ENCODE measurements at places on chromosomes 11 and 22.

- peak; percentile 51 for DNase-seq
Observed at GRCh38 chr11:130894322-130895025, 21.8 kb downstream of the SNX19 start.

DNA sequence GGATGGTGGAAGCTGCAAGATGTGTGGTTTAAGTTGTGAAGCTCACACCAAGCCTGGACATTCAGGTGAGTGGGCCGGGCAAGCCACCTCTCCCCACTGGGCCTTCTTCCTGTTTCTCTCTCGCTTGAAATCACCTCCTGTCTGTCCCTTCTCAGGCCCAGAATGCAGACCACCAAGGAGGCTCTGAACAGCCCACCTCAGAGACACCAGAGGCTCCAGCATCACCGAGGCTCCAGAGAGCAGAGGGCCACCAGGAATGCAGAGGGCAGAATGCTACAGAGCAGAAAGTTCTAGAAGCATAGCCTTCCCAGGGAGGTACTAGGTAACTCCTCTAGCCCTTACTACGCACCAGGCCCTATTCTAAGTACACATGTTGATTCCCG is 14.8 kb upstream of the IL2RB start:
- DNase-seq: no peak

DNA sequence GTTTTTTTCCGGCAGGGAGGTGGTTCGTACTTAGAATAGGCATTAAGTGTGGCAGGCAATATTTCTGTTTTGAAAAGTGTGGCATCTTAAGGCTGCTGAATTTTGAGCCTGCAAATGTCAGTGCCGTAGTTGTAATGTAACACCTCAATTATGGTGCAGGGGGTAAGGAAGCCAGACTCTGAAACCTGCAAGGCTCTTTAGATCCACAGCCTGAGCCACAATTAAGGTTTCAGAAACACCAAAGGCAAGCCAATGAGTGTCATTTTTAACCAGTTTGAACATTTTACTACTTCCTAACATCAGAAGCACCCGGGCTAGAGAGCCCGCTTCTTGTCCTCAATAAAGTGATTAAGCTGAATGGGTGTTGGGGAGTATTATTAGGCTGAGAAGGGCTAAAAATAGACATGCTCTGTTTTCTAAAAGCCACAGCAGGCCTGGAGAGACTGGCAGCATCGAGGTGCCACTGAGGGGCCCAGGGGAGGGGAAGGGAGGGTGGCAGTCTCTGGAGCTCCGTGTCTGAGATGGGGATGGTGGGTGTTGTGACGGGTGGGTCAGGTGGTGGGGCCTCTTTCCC is 113.4 kb downstream of the ZBTB16 start:
- DNase-seq: no peak

DNA sequence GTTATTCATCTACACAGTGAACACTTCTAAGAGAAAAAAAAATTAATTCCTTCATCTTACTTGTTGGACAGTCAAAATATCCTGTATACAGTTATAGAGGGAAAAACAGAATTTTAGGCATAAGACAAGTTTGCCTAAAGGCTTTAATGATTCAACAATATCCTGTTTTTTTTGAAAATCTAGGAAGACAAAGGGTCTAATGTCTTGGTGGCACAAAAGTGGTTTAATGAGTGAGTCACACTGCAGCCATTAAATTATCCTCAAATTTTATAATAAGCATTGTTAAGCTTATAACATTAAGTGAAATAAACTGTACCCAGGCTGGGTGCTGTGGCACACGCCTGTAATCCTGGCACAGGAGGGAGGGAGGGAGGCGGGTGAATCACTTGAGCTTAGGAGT is 72.9 kb downstream of the GAB2 start:
- DNase-seq: no peak

DNA sequence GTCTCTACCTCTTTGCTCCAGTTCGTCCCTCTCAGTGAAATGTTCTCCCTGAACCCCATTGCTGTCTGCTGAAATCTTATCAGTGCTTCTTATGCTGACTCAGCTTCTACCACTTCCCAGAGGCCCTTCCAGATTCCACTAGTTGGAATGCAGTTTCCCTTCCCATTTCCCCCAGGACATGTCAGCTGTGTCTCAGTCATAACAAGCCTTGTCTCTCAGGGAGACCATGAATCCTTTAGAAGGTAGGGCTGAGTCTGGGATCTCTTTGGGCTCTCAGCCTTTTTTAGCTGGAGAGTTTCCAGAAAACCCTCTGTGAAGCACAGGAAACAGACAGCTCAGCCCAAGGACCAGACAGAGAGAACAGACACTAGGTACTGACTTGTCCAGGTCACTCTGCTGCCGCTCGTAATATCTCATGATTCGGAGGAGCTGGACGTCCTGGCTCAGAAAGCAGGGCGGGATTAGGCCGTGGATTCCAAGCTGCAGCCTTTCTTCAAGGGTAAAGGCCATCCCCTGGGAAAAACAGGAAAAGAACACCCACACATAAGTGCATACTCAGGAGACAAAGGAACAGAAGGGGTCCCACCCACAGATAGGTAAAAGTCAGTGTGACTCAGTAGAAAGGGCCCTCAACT is 113.0 kb downstream of the ME3 start:
- no peak for DNase-seq

DNA sequence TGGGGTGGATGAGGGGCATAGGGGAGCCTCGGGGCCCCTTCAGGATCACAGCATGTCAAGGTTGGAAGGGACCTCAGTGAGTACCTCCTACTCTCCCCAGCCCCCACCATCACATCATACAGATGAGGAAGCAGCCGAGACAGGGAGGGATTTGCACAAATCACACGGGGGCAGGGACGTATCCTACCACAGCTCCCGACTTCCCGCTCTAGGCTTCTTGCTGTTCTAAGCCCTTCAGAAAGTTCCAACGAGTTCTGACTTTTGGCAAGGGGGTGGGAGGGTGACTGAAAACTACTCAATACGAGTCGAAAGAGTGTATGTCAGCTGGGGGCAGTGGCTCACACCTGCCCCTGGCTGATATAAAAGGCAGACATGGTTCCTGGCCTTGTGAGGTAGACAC is 4.7 kb upstream of the RAD9A start:
- no peak for DNase-seq

DNA sequence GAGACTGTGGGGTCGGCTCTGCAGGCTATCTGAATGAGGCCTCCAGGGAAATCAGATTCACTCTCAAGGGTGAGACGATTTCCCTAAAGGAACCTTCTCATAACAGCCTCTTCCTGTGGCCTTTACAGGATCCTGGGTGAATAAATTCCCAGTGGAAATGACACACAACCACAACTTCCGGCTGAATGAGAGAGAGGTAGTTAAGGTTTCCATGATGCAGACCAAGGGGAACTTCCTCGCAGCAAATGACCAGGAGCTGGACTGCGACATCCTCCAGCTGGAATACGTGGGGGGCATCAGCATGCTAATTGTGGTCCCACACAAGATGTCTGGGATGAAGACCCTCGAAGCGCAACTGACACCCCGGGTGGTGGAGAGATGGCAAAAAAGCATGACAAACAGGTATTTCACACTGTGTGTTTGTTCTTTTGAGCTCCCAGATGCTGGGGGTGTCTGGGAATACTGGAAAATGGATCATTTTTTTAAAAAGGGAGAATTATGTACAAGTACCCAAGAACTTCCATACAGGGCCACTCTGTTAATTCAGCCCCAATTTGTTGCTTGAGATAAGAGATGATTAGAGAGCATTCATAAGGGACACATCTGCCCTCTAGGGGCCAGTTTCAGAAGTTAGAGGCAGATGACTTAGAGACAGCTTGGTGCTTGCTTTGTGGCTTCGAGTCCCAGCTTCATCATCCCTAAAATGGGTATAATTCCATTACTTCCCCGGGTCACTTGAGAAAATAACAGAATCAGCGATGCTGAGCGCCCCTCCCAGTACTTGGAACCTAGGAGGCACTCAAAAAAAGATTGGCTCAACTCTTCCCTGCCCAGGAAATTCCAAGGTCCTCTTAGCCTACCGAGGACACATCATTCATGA is 10.2 kb downstream of the SERPIND1 start:
- DNase-seq: peak; percentile 15

DNA sequence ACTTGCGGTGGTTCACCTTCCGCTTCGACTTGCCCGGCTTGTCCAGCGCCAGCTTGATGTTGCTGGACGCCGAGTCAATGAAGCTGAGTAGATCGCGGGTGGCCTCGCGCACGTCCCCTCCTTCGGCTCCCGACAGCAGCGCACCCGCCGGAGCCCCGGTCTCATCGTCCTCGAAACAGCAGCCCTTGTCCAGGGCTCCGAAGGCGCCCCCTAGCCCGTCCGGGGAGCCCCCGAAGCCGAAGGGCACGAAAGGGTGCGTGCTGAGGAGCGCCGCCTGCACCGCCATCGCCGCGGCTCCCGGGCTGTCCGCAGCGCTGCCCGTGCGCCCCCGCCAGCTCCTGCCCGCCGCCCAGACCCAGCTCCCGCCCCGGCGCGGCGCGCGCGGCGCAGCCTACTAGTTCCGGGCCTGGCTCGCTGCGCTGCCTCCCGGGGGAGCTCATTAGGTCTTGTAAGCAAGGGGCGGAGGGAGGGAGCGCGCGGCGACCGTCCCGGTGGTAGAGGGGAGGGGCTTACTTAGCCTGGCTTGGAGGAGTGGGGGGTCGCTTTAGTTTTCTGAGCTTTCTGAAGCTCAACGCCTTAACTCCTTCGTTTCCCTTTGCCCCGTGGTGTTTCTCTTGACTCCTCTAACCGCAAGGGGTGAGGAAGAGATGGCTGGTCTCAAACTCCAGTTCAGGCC is at the start of gene FAM181B:
Gene FAM181B (minus strand): TSS at position 421 of the 676 bp plus-strand sequence. CDS start 135 bp downstream, at position 286.
- no peak for DNase-seq

- DNase-seq: no peak
Observed at GRCh38 chr11:48003926-48004325, 23.6 kb downstream of the PTPRJ start.

DNA sequence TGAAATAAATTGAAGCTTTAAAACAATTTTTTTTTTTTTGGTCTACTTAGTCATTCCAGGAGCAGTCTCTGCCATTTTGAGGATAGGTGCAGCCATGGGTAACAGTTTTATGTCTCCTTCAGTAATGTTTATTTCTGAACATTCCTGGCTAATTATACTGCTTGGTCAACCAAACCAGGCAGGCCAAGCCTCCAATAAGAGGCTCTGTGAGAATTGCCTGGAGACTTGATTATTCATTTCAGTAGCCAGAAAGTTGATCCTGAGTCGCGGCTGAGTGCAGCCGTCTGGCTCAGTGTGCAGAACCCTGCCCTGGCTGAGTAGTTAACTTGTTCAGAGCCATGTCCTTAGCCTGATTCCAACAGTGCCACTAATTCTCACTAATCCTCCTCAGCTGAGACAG is 364.0 kb upstream of the FAT3 start:
- no peak for DNase-seq

DNA sequence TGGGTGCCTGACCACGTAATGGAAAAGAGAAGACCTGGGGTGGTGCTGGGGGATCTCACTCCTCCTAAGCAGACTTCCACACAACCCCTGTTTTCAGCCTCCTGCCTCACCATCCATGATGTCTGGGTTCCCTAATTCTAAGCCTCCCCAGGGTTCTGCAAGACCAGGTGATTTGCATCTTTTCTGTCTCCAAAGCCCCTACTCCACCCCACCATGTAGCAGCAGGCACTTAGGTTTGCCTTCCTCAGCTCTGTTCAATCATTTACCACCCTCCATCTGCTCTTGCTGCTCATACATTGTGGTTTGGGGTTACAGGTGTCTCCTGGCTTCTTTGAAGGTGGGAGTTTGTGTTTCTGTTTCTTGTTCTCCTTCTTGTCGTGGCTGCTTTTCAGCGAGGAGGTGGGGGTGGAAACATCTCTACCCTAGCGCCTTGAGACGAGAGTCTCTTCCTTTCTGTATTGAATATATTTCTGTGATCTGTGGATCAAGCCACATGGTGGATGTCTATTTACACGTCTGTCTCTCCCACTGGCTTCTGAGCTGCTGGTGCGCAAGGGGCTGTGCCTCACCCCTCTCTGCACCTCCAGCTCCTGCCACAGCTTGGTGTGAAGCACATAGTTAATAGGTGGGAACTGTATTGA is 6.6 kb upstream of the SSTR3 start:
- peak; percentile 79 for DNase-seq

- no peak for DNase-seq
Observed at GRCh38 chr11:120267319-120267718, 27.4 kb downstream of the POU2F3 start.

DNA sequence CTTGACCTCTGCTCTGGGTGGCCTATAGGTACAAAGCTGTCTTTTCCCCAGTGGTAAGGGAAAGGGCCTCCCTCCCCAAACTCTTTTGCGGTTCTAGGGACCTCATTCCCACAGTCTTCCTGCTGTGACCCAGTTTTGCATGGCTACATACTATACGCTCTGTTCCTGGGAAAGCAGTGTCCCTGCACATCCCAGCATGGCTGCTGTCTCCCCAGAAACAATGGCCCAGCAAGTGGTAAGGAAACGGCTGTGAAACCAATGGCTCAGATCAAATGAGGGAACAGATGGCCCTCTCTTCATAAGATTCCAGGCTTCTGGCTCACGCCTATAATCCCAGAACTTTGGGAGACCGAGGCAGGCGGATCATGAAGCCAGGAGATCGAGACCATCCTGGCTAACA is 41.1 kb downstream of the RPL27A start:
- DNase-seq: no peak

GRCh38 chr11:6602096-6602940 is 1.1 kb downstream of the RRP8 start:
- no peak for DNase-seq

- DNase-seq: no peak
Observed at GRCh38 chr11:33775832-33776470, 1.6 kb upstream of the FBXO3 start.

GRCh38 chr11:59812220-59812619 is 1.6 kb upstream of the MRPL16 start:
- no peak for DNase-seq

DNA sequence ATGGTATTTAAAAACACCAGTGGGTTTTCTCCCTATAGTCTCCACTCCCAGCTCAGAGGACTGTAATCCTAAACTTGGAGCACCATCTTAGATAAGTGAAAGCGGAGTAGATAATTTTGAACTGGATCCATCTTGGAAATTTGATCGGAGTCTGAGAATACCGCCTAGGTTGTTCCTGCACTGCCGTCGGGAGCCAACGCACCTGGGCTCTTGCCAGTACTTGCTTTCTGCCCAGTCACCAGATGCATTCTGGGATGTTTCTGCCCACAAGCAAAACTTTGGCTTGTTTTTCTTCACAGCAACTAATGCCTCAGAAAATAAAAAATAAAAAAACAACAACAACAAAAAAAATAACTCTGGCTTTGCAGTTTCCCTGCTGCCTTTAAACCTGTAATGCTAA is 113.0 kb upstream of the MTMR2 start:
- DNase-seq: no peak

- no peak for DNase-seq
Observed at GRCh38 chr11:61718621-61719302, 33.7 kb upstream of the MYRF start.

DNA sequence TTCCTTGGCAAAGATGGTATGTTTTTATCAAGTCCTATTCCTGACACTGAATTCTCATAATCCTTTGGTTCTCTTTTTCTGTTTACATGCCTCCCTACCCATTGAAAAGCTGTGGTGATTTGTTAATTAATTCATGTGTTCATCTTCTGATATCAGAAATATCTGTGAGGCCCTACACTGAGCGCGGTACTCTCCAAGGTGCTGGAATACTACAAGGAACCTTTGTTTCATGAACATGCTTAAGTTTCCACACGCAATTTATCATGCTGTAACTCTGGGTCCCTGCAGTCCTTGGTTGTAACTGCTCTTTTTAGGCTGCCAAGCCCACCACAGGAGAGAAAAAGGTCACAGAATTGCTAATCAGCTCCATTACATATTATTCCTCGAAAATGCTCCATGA is 331.8 kb downstream of the FAT3 start:
- DNase-seq: no peak

GRCh38 chr22:27206374-27207133 is 549.2 kb downstream of the MIAT start:
- DNase-seq: no peak

GRCh38 chr11:130159657-130160497 is at the start of gene ST14:
Gene ST14 (plus strand): TSS chr11:130159782. CDS start chr11:130159980, 198 bp downstream.
- no peak for DNase-seq

GRCh38 chr11:46210133-46210636 is 67.3 kb upstream of the CREB3L1 start:
- no peak for DNase-seq
